ENCODE measurements at places on chromosomes 6 and 20. TPM values are rescaled to one million over a fixed set of nuclear protein-coding genes. Genes with fewer than 3 reads are reported as not detected.

The CLPSL2 gene
- polyA plus RNA-seq: not detected

The GPX5 gene
- not detected for polyA plus RNA-seq

The RBM24 gene
- polyA plus RNA-seq: 127 TPM

GRCh38 chr20:47970282-47970903 lies 185.1 kb upstream of the SULF2 start:
- no peaks in the 10 kb centered on the region for H3K36me3 ChIP-seq
- no peak for DNase-seq
- no peak overlapping the region for H3K27ac ChIP-seq
- H3K4me3 ChIP-seq: no peak overlapping the region
- no peaks in the 10 kb centered on the region for H3K27me3 ChIP-seq

GRCh38 chr6:101146389-101146788 lies 247.1 kb upstream of the GRIK2 start:
- H3K27me3 ChIP-seq: no peaks in the 10 kb centered on the region
- no peak overlapping the region for H3K27ac ChIP-seq
- no peak for DNase-seq
- no peak overlapping the region for H3K4me3 ChIP-seq
- H3K36me3 ChIP-seq: no peaks in the 10 kb centered on the region

- H3K36me3 ChIP-seq: no peaks in the 10 kb centered on the region
- H3K27me3 ChIP-seq: no peaks in the 10 kb centered on the region
- DNase-seq: no peak
- H3K4me3 ChIP-seq: no peak overlapping the region
- peaks cover 18% of the 10 kb centered on the region for H3K4me1 ChIP-seq
These were observed 206.3 kb downstream of the PREX1 start for GRCh38 chr20:48621376-48622078.

- no peak overlapping the region for H3K4me3 ChIP-seq
- no peak for DNase-seq
These were observed 83.3 kb downstream of the OPRM1 start for GRCh38 chr6:154122195-154122925.

DNA sequence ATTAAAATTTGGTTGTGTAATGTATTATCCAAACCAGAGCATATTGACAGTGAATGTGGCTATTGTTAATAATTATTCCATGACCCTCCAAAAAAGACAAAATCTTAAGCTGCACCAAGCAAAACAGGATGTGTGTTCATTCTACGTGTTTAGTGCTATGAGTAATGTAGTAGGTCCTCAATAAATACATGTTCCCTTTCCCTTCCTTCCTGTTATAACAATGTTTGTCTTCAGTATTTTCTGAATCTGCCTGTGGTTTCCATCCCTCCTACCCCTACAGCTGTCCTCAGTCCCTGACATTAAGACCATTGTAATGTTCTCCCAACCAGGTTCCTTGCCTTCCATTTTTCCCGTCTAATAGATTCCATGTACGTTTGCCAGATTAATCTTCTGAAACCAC lies 163.8 kb downstream of the AIG1 start:
- H3K4me1 ChIP-seq: peaks cover 37% of the 10 kb centered on the region
- H3K27me3 ChIP-seq: no peaks in the 10 kb centered on the region
- H3K36me3 ChIP-seq: no peaks in the 10 kb centered on the region
- peak overlapping the region; percentile 75 for H3K27ac ChIP-seq

- no peaks in the 10 kb centered on the region for H3K27me3 ChIP-seq
- H3K36me3 ChIP-seq: no peaks in the 10 kb centered on the region
- no peak overlapping the region for H3K4me3 ChIP-seq
- no peak overlapping the region for H3K27ac ChIP-seq
- no peaks in the 10 kb centered on the region for H3K4me1 ChIP-seq
These were observed 243.6 kb downstream of the KCNQ5 start for GRCh38 chr6:72865467-72865866.

Data from heart left ventricle (tissue), 16 donors.